ENCODE measurements at places on chromosomes 4 and X. TPM values are rescaled to one million over a fixed set of nuclear protein-coding genes. Genes with fewer than 3 reads are reported as not detected.

AREG gene
- 6.3 TPM for total RNA-seq

DNA sequence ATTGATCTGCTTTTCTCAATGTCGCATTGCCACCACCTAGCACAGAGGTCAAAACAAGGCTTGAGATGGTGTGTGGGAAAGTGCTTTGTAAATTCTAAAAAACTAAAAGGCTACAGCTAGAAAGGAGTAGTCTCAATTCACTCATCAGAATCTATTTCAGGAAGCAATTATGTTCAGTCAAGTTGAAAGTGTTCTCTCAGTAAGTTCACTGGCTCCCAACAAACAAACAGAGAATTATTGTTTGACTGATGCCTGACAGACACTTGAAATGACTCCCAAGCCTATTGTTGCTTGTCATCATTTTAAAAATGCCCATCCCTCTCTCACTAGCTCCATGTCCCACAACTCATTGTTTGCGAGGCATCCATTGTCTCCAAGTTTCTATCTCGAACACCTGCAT is 419.6 kb upstream of the CPEB2 start:
- no peak for DNase-seq

- DNase-seq = no peak
Measured at GRCh38 chrX:149903889-149904748, 23.1 kb downstream of the MAGEA8 start.

DNA sequence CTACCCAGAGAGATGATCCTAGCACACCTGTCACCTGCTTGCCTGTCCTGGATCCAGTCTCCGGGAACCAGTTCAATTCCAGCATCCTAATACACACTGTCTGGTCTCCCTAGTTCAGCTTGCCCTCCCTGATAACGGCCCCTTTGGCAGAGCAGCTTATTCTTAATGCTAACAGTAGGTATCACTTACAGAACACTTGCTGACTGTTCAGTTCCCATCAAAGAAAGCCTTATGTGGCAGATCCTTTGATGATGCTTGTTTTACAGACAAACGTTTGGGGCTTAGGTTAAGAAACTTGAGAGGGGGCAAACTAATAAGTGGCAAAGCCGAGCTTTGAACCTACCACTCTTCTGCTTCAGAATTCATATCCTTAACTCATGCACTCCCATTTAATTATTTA is 890 bp downstream of the RASSF6 start:
- no peak for DNase-seq

DNA sequence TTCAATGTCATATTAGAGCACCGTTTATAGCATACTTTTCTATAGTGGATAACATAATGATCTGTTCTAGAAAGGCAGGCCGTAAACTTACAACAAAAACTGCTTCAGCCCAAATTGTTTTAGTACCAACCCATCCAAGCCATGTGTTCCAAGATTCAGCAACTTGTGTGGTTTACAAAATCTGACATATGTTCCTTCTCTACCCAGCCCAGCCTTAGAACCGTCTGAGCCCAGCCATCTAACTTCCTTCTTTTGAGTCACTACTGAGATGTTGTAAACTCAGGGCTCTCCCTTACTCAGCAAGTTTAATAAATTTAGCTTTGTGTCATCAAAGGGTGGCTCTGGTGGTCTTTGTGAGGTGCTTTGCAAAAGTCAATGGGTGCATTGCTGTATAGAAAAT is 32.4 kb upstream of the REPS2 start:
- no peak for DNase-seq

- DNase-seq = peak; percentile 42
Measured at GRCh38 chrX:55489314-55490009, at the start of gene USP51. Gene USP51 (minus strand): TSS chrX:55489848. CDS start chrX:55488939, 909 bp downstream.

DNA sequence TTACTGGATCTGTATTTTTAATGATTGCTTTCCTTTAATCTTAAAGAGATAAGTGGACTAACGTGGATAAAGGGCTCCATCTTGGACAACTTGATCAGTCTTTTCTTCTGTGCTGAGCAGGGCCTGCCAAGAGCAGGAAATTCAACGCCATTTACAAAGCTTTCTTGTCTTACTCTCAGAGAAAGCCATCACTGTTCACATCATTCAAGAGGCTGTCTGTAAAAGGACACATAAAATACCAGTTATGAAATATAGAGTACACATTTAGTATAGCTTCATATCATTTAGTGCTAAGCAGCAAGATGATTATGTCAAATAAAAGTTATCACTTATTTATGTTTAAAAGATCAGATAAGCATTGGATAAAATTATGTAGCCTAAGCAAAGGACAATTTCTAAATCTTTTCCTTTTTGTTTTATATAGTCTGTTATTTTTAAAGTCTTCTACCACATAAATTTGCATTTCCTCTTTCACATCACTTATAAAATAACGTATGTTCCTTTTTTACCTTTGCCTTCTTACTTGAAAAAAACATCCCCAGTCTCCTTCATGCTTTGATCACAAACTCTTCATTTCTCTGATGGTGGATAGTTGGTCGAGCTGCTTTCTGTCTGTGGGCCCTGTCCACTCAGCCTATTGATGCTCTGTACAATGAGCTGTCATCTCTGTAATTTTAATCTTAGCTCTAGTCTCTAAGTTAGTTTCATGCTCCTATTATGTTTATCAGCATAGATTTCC is 2.1 kb upstream of the CCNG2 start:
- no peak for DNase-seq

DNA sequence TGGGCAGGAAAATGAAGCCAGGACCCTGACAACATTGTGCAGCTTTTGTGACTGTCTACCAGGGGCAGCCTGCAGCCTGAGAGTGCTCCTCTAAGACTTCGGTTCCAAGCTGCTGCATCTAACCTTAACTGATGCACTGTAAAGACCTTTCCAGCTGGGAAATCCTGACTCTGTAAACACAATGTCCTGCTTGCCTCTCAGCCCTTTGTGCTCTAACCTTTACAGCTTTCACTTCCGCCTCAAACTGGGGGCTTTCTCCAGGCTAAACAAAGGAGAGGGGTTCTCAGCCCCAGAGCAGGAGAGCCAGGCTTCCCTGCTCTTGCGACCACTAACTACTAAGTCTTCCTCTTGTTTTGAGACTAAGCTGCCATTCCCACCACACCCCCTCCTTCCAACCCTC is 19.3 kb upstream of the RASL11B start:
- DNase-seq = no peak

DNA sequence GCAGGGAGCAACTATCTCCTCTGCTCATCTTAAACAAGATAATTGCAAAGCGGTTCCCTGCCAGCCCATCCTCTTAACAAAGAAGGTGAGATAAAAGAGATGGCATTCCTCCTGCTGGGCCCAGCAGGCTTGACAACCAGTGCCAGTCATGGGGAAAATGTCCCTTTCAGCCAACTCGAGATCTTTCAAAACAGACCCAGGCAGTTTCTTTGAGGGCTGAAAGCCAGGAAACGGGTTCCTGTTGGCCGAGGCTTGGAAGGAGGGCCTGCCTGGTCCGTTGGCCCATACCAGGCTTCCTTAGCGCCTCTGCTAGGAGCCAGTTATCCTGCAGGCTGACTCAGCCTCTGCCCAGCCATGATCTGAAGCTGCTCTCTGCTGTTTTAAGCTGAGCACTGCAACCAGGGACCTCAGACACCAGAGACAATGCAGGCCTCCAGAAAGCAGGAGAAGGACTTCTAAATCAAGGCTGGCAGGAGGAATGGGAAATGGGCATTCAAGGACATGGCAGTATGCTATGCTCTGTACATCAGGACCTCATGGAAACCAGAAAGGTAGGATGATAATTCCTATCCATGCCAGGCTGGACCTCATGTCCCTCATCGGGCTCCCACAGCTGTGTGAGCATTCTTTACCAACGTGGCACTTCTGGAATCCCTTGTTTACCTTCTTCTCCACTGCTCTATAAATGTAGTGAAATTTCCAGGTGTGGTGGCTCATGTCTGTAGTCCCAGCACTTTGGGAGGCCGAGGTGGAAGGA is 42.4 kb upstream of the SLC2A9 start:
- peak; percentile 78 for DNase-seq

DNA sequence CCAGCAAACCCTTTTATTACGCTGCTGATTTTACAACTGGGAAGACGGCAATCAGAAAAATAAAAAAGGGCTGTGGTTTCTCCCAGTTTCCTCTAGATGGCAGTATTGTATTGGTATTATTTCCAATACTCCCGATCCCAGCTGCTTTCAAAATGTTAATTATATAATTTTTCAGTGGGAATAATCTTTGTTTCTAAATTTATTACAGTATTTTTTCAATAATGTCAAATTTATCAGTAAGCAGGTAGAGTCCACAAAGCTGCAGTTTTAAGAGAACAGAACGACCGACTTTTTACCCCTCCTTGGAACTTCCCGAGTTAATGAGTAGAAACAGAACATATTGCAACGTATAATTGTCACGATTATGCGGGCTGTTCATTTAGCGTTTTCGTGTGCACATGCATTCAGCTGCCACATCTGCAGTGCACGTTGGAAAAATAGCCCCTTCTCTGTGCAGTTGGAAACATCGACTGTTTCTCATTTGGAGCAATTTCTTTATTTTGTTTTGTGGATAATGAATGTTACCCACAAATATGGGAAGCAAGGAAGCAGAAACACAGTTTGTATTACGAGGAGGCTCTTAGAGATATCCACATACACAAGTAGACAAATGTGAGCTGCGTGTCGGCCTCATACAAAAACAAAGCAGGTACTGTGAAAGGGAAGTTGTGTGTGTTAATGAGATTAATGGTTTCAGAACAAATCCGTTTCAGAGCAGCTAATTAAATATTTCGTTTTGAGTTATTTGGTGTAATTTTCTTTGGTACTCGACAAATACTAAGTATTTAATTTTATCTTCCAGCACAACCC is 188.0 kb downstream of the STIM2 start:
- DNase-seq = no peak

- DNase-seq = no peak
Measured at GRCh38 chr4:24143741-24144140, 253.9 kb upstream of the PPARGC1A start.

DNA sequence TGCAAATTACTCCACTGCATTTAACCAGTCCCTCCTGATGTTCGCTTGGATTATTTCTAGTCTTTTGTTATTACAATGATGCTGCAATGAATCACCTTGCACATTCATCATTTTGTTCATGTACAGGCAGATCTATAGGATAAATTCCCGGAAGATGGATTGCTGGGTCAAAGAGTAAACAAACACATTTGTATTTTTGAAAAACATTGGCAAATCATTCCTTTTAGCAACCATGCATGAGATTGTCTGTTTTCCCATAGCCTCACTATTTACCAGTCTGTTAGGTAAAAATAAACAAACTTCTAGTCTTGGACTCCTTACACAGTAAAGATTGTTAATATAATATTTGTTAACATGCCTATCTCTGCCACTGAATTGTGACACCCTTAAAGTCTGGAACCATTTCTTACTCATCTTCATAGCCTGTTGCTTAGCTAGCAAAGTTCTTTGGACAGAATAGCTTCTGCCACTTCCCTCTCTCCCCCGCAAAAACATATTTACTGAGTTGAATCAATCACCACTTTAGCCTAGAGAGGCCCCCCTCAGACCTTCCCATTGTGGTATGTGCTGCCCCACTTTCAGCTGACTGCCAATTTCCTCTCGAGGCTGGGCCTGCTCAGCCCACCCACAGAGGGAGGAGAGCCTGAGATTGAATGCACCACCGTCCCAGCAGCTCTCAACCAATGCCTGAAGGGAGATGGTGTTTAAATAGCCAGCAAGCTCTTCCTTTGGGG is 108.4 kb upstream of the ATXN3L start:
- no peak for DNase-seq

GRCh38 chr4:87041141-87041540 is 106.3 kb downstream of the AFF1 start:
- peak; percentile 55 for DNase-seq
